NCI-H1048 (cell line): ENCODE measurements at places on chromosomes 1 and 21.
A peak's percentile ranks its signal among the peaks of the same experiment; 100 is the strongest.

- no peak for DNase-seq
These were observed 18.8 kb downstream of the GATAD2B start for GRCh38 chr1:153903841-153904455.

DNA sequence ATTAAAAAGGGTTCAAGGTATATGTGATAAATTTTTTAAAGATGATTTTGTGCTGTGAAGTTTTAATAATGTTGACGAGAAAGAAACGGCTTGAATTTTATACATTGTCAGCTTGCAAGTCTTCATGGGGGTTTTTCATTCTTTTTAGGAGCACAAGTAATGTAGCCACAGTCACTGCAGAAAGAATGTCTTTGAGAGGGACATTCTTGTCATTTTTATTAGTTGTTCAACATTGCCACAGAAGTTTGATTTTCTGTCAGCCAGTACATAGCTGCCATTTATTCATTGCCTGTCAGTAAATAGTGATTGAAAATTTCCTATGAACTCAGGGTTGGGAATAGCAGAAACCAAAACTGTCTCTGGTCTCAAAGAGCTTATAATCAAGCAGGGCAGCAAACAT is 156.3 kb downstream of the DHRS3 start:
- DNase-seq = no peak

DNA sequence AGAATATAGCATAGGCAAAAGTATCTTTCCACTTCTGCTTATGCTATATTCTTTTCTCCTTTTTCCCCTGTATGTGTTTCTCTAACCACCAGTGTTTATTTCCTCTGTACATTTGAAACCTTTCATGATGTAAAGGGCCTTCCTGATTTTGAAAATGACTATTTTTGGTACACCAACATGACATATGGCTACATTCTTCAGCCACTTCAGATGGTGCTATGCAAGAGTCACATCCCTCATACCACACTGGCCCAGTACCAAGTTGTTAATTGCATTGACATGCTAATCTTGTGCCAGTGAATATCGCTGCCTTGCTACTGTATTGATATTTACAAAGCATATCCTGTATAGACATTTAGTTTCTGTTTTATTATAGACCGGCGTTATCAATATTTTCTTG is 408.7 kb downstream of the NCAM2 start:
- no peak for DNase-seq

DNA sequence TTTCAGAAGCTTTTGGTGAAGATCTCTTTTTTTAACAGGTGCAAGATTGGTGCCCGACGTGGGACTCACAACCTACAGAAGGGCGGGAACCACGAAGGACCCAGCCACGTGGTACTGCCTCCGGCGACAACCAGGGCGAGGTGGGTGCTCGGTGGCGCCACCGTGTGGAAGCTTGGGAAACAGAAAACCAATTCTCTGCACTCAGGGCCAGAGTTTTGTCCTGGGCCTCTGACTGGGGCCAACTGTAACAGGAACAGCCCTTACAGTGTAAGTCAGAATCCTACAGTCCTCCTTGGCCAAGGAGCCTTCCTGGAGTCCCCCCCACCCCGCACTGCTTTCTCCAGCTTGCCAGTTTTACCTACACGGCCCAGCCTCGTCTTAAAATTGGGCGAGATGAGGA is 11.6 kb upstream of the S100A7A start:
- peak; percentile 21 for DNase-seq

- DNase-seq = no peak
These were observed 12.2 kb downstream of the NTNG1 start for GRCh38 chr1:107153014-107153413.

DNA sequence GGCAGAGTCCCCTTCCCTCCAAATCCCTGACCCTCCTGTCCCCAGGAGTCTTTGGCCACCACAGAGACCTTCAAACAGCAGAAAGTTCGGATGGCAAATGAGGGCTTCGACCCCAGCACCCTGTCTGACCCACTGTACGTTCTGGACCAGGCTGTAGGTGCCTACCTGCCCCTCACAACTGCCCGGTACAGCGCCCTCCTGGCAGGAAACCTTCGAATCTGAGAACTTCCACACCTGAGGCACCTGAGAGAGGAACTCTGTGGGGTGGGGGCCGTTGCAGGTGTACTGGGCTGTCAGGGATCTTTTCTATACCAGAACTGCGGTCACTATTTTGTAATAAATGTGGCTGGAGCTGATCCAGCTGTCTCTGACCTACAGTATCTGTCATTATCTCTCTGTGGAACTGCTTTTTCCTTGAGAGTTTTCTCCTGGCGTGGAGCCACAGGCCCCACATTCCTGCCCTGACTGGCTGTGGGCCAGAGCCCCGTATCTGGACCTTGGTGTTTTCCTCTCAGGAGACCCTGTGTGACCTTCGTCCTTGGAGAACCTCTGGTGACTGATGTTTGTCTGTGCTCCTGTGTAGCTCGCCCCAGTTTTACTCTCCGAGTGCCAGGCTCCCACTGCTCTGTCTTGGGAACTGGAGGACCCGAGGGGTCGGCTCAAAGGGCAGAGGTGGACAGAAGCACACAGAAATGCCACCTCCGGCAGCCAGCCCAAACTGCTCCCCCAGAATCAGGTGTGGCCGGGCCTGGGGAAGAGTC is 4.8 kb downstream of the SLC27A3 start:
- no peak for DNase-seq

GRCh38 chr1:63318201-63318979 is 4.0 kb upstream of the FOXD3 start:
- no peak for DNase-seq

DNA sequence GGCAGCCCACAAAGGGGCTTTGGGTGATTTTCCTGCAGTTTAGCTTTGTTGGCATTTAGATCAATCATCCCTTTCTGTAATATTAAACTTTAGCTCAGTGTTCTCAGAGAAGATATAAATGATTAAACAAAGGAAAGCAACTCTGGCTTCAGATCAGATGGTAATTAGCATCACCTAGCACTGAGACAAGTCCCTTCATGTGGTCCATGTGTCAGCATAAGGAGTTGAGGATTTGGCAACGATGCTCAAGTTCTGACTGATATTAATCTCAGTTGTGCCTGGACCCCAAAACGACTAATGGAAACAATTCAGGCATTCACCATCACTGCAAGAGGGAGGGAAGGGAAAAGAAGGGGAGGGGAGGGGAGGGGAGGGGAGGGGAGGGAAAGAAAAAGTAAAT is 60.4 kb downstream of the SEC16B start:
- no peak for DNase-seq

DNA sequence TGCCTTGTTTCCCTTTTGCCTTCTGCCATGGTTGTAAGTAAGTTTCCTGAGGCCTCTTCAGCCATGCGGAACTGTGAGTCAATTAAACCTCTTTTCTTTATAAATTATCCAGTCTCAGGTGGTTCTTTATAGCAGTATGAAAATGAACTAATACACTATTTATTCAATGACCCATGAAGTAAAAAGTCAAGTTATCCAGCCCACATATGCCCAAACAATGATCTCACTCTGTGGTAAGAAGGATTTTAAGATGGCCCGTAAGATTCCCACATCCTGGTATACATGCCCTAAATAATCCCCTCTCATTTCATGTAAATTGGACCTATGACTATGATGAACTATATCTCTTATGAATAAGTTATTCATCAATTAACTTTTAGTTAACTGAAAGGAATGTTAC is 1008.3 kb upstream of the B3GALT2 start:
- no peak for DNase-seq

DNA sequence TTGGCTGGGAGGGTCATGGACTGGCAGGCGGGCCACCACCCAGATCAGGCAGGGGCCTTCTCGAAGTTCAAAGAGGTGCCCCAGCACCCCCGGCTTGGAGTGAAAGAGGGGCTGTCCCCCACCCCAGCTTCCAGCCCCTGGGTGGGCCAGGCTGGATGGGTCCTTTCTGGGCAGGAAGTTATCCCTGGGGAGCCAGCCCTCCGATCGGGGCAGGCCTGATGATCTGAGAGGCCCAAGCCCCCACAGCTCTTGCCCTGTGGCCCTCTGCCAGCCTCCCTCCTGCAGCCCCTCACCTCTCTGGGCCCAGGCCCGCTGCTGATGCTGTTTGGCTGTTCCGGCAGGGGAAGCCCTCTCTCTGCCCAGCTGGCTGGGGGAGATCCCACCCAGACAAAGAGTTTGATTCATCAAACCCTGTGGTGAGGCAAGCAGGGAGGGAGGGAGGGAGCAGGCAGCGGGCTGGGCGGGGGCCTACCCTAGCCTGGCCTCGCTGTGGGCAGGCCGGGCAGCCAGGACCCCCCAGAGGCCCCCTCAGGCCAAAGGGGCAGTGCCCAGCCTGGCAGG is 2.5 kb downstream of the ARHGEF19 start:
- DNase-seq = no peak

DNA sequence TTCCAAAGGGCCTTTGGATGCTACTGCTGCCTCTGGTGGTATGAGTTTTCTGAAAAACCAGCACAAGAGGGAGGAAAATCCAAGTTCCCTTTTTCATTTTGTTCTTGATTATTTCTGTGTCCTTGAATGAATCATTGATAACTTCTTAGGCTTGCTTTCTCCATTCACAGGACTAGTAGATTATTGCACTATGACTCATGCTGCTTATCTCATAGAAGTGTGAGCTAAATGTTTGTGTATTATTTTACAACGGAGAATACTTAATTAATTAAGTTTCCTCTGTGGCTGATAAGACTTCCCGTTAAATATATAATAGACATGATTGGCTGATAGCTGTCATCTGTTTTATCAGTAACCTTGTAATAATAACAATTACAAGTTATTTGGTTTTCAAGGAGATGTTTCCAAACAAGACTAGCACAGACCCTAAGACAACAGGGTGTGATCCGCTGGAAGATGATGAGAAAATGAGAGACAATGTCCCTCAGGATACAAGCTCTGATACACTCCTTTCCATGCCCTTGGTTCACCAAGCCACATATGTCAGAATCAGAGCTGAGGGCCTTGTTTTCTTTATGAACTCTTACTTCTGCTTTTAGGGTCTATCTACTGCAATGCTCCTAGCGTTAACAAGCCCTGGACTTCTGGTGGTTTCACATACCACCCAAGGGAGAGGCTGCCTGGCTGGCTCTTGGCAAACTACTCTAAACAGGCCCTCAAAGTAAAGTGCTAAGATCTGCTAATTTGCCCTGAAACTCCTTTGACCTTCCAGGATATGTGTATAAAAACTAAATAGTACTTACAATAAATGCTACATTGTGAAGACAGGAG is 1078.3 kb downstream of the TTLL7 start:
- DNase-seq = no peak

DNA sequence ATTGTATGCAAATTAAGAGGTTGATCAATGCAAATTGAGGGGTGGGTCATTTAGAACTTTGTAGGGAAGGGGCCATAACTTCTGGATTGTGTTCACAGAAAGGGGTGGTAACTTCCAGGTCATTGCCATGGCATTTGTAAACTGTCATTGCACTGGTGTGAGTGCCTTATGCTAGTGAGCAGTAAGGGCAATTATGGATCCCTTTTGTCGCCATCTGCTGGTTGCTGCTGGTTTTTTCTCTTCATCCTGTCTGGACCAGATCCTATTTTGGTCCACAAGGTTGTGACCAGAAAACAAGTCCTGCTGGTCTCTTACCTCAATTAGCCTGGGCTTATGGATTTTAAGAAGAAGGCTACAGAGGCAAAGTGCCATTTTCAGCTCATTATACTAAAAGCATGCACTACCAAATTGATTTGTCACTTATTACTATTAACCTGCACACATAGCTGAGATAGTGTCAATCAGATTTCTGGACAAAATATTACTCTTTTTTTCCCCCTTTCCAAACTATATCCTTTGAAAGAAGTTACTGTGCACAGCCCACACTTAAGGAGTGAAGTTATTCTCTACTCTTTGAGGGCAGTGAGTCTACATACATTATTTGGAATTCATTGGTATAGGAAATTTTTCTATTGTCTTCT is 196.2 kb downstream of the ZC3H11B start:
- peak; percentile 62 for DNase-seq

DNA sequence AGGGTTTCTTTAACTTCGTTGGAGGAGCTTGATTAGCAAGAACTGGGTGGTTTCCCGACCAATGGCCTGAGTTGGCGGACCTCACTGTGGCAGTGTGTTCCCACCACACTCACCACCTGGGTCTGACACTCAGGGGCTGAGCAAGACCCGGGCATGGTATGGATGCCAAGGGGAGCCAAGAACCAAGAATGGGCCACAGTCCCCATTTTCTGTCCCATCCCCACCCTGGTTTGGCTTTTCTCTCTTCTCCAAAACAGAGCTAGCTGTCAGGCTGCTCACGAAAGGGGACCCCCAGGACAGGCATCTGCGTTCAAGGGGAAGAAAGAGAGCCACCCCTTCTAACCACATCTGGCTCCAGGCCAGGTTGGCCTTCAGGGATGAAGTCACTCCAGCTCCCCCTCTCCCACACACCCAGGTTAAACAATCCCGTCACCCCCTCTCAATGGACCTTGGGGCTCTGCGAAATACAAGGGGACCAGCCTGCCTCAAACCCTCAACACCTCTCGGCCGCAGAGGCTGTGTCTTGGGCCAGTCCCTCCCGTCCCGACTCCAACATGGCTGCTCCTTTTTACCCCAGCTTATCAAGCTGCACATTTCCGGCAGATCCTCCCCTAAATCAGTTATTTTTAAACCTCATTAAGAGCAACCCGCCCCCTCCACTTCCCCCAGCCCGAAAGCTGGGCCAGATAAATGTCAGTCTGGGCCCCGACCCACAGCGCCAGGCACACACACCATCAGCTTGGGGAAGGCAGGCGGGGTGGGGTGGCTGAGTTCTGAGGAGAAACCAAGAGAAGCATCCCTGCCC is 3.4 kb downstream of the TAGLN2 start:
- no peak for DNase-seq

DNA sequence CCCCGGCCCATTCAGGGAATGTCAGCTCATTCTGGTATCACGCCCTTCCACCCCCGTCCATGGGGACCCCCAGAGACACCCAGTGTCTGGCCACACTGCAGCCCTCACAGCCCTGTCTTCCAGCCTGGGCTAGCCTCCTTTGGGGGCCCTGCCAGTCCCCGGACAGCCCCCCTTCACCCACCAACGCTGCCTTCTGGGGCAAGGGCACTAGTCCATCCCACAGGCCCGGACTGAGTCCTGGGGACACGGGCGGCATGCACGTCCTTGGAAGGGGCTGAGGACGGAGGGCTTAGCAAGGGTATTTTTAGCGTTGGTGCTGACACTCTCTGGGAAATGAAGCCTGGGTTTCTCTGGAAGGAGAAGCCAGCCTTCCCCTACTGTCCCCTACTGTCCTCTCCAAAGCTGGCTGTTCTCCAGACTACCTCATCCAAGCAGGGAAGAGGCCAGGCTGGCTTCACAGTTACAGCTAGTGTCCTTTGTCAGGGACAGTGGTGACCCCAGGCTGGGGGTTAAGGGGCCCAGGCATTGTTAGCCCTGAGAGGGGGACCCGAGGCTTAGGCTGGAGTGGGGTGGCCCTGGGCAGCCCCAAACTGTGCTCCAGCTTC is 39.5 kb downstream of the COQ8A start:
- DNase-seq = no peak

DNA sequence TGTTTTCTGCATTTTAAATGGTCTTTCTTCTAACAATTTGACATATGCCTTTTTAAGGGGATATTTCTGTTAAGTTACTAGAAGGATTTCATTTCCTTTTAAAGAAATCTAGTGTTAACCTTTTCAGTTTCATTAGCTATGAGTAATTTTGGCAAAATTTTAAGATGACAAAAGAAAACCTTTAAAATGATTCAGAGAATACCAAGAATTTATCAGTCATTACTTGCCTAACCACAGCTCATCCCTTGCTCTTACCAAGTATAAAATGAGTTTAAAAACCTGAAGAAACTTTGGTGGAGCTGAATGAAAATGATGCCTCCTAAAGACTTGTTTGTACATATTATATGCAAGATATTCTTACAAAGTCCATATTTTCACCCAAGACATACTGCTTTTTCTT is 101.7 kb downstream of the NEK7 start:
- no peak for DNase-seq
